Activated CD8-positive, alpha-beta memory T cell treated with anti-CD3 and anti-CD28 coated beads, Interleukin-2, amount 10 ng/mL, durations not matched to agents 7 days and 5 days (primary cell): ENCODE measurements at places on chromosomes 12 and 14. TPM values are rescaled to one million over a fixed set of nuclear protein-coding genes. Genes with fewer than 3 reads are reported as not detected.

The PMCH gene
- 9.6 TPM for total RNA-seq

The SCFD1 gene
- total RNA-seq, result 61.9 TPM

The SYCP3 gene
- 2.0 TPM for total RNA-seq

DNA sequence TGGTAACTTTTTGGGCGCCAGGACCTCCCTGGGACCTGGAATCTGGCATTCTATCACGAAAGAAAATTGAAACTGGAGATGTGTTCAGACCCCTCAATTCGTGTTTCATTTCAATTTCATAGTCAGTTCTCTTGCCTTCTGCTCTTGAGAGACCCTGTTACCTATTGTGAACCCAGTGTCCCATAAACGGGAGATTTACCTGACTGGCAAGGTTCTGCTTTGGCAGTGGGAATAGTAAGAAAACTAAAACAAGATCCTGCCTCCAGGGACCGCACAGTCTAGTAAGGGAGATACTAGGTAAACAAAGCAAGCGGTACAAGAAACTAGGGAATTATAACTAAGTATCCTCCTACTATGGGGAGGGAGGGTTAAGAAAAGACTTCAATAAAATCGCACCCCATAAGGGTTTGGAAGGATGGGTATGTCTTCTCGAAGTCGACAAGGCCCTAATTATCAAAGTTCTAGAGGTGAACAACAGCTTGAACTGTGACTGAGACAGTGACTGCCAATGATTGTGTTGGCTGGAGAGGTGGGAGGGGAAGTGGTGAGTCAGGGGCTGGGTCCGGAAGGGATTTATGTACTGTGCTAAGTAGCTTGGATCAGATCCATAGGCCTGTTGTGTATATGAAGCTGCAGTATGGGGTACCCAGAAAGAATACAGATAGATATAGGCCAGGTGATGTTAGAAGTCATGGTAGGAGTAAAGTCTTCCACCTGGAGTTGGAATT lies 754 bp downstream of the ACSS3 start:
- no peak for DNase-seq

DNA sequence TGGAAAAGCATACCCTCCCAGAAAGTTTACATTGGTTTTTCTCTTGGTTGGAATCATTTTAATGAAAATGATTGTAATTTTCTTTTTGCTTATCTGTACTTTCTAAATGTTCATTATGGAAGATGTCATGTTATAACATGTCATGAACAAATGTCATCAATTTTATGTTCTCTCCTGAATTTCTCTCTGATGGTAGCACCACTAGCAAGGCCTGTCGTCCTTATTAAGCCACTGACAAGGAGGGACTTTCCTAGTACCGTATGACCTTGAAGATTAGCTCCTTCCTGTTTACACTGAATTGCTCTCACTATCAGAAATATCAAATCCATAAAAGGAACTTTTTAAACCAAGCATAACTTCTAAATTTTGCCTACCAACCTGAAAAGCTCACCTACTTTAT lies 99.0 kb downstream of the ESR2 start:
- DNase-seq, result no peak

- DNase-seq, result no peak
Measured at GRCh38 chr12:8658346-8658745, 4.3 kb downstream of the MFAP5 start.

DNA sequence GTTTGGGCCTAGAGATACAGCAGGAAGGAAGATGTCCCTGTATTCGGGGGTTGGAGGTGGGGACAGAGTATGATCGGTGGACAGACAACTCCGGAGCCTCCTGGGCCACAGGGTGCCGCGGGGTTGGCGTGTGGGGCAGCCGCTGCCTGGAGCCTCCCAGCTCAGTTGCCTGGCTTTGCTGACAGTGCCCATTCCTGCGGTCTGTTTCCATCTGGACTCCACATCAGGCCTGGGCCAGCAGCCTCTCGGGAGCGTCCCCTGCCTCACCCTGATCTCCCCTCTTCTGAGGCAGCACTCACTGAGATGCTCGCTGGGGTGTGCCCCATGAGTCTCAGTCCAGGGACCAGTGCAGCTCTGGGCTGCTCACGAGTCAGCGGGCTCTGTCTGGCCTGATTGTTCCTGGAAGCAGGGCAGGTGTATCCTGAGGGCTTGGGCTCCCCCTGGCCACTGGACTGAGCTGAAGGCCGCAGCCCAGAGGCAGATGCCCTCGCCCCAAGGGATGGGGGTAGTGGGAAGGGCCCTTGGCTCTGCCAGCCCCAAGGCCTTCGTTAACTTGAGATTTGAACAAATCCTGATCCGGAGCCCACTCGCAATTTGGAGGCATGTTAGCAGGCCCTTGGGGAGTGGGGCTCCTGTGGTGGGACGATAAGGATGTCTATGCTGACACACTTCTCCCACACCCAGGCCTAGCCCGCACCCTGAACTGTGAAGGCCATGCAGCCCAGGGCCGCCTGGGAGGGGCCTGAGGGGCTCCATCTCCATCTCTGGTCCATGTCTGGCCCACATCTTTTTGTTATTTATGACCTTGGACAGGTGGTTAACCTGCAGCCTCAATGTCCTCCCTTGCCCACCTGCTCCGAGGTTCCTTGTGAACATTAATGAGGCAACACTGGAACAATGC lies 7.5 kb downstream of the HIP1R start:
- DNase-seq, result no peak

DNA sequence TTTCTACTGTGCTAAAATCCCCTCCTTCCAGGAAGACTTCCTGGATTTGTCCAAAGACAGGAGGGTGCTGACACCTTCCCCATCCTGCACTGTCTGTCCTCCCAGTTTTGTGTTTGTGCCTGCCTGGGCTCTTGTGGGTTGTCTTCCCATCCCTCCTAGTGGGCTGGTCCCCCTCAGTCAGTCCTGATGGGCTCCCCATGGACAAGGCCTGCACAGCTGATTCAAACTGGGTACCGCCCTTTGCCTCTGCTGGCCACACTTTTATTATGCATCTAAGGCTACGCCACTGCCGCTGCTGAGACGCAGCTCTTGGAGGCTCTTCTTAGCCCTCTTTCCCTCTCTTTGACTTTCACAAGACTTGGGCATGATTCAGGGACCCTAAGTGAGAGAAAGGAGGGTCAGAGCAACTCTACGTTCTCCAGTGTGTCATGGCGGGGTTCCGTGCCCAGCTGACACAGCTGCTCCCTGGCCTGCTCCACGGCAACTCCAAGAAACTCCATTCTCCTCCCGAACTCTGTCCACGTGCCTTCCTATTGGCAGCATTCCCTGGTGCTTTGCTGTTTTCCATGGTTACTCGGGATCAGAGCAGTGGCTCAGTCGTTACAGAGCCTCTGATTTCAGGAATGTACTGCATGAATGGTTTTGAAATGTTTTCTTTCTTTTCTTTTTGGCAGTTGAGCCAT lies 3.8 kb upstream of the KRT85 start:
- DNase-seq, result no peak

DNA sequence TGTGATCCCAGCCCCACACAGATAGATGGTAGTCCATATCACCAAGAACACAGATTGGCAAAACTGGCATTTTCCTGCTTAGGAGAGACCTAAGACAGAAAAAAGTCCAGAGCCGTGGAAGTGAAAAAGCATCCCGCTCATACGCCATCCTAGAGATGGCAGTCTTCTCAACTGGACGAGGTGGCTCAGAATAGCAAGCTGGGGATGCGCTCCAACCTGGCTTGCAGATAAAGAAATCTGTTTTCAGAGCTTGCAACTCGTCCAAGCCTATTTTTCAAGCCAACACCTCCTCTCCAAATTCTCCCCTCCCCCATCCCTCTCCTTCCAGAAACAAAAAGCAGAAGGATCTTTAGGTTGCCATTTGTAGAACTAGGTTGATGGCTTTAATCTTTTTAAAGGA lies 74.3 kb upstream of the OTX2 start:
- DNase-seq, result no peak

- DNase-seq, result no peak
Measured at GRCh38 chr12:48160046-48160445, 2.7 kb upstream of the ASB8 start.

DNA sequence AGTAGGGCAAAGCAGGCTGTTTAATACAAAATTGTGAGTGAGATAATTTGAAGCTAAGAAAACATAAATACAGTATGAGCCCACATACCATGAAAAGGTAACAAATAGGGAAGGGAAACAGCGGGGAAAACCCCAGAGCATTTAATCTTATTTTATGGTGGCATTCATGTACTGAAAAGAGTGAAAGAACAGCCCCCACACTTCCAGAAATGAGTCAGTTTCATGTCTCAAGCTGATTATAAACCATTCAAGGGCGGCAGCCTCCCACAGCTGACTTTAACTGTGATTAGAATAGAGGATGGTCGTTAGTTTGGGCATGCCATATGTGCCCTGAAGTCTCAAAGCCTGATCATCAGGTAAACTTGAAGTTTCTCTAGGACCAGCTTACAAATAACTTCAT lies 64.5 kb downstream of the FOXG1 start:
- no peak for DNase-seq
